ENCODE measurements at places on chromosomes 5 and 9.

DNA sequence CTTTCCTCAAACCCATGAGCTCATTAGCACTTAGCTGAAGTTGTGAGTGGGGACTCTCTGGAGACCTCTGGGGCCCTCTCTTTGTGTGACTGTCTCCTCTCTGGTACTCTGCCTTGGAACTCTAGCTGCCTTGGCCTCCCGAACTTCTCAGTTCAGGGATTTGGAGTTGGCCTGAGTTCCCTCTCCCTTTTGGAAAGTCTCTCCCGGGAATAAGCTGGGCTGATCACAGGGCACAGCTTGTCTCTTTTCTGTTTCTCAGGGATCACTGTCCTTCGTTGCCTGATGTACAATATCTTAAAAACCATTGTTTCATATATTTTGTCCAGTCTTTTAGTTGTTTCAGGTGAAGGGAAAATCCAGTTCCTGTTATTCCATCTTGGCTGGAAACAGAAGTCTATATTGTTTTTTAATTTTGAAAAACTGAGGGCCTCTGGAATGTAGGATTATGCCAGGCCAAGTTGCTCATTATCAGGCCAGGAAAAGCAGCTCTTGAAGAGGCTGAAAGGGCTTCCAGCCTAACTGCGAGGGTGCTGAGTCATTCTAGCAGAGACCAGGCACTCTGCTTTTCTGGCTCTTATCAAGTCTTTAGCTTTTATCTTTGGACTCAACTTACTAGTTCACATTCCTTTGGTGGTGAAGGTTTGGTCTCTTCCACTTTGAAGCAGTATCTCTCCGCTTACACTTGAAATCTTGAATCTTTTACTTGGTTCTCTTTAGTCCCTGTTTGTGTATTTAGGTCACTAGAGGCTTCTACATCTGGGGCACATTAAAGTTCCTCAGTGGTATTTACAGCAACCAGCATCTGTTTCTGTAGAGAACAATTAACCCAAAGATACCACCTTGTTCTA lies 8.4 kb upstream of the RGS3 start:
- DNase-seq: peak; percentile 77
- H3K36me3 ChIP-seq: no peaks in the 10 kb centered on the region
- no peaks in the 10 kb centered on the region for H3K27me3 ChIP-seq
- peak overlapping the region; percentile 70 for H3K27ac ChIP-seq
- H3K4me1 ChIP-seq: peaks cover 12% of the 10 kb centered on the region

- H3K4me3 ChIP-seq: no peak overlapping the region
- DNase-seq: no peak
- no peak overlapping the region for H3K27ac ChIP-seq
- H3K36me3 ChIP-seq: no peaks in the 10 kb centered on the region
Observed at GRCh38 chr9:74645007-74645639, 148.0 kb downstream of the RORB start.

GRCh38 chr5:71836559-71837112 lies 117.6 kb downstream of the CARTPT start:
- no peak for DNase-seq
- no peaks in the 10 kb centered on the region for H3K4me1 ChIP-seq
- H3K36me3 ChIP-seq: no peaks in the 10 kb centered on the region
- H3K27ac ChIP-seq: peak overlapping the region; percentile 12

- H3K27ac ChIP-seq: no peak overlapping the region
- no peak overlapping the region for H3K4me3 ChIP-seq
- H3K27me3 ChIP-seq: no peaks in the 10 kb centered on the region
- DNase-seq: no peak
Observed at GRCh38 chr5:119328753-119329602, 26.8 kb upstream of the TNFAIP8 start.

GRCh38 chr5:31225613-31226012 lies 32.1 kb downstream of the CDH6 start:
- no peak overlapping the region for H3K27ac ChIP-seq
- H3K27me3 ChIP-seq: no peaks in the 10 kb centered on the region
- no peak overlapping the region for H3K4me3 ChIP-seq
- H3K36me3 ChIP-seq: no peaks in the 10 kb centered on the region

GRCh38 chr5:58022055-58022454 lies 437.8 kb downstream of the PLK2 start:
- H3K4me3 ChIP-seq: no peak overlapping the region
- no peak for DNase-seq
- no peaks in the 10 kb centered on the region for H3K36me3 ChIP-seq
- H3K27me3 ChIP-seq: no peaks in the 10 kb centered on the region

DNA sequence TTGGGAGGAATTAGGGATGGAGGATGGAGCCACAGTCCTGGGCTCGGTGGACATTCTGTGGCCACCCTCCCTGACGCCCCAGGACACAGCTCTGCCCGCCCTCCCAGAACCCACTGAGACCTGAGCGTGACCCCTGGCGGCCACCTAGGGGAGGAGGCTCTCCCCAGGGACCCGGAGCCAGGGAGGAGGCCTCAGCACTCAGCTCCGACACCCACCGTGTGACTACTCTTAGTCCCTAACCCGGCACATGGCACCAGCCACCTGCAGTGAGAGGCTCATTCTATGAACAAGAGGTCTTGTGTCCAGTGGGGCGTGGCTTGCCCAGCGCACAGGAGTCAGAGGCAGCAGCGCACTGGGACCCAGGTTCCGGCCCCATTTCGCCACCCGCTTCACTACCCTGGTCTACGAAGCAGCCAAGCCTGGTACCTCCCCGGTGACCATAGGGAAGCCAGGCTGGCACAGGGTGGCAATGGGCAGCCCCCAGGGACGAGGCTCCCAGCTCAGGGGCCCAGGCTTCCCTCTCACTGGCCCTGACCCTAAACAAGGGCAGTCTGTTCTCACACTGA lies 10.2 kb downstream of the SARDH start:
- no peaks in the 10 kb centered on the region for H3K27me3 ChIP-seq
- no peak overlapping the region for H3K27ac ChIP-seq
- no peaks in the 10 kb centered on the region for H3K36me3 ChIP-seq
- no peak overlapping the region for H3K4me3 ChIP-seq
- DNase-seq: peak; percentile 46
- no peaks in the 10 kb centered on the region for H3K4me1 ChIP-seq

GRCh38 chr5:81450940-81451339 lies 57.0 kb upstream of the ACOT12 start:
- H3K4me3 ChIP-seq: no peak overlapping the region
- H3K27me3 ChIP-seq: no peaks in the 10 kb centered on the region
- no peak overlapping the region for H3K27ac ChIP-seq
- no peaks in the 10 kb centered on the region for H3K4me1 ChIP-seq

DNA sequence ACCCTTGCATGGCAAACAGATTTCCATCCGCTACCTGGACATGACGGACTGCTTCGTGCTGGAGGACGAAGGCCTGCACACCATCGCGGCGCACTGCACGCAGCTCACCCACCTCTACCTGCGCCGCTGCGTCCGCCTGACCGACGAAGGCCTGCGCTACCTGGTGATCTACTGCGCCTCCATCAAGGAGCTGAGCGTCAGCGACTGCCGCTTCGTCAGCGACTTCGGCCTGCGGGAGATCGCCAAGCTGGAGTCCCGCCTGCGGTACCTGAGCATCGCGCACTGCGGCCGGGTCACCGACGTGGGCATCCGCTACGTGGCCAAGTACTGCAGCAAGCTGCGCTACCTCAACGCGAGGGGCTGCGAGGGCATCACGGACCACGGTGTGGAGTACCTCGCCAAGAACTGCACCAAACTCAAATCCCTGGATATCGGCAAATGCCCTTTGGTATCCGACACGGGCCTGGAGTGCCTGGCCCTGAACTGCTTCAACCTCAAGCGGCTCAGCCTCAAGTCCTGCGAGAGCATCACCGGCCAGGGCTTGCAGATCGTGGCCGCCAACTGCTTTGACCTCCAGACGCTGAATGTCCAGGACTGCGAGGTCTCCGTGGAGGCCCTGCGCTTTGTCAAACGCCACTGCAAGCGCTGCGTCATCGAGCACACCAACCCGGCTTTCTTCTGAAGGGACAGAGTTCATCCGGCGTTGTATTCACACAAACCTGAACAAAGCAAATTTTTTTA lies 242.9 kb downstream of the MARCHF11 start:
- DNase-seq: no peak
- H3K27ac ChIP-seq: no peak overlapping the region
- H3K27me3 ChIP-seq: no peaks in the 10 kb centered on the region
- H3K36me3 ChIP-seq: peaks cover 7% of the 10 kb centered on the region
- no peaks in the 10 kb centered on the region for H3K4me1 ChIP-seq
- no peak overlapping the region for H3K4me3 ChIP-seq

DNA sequence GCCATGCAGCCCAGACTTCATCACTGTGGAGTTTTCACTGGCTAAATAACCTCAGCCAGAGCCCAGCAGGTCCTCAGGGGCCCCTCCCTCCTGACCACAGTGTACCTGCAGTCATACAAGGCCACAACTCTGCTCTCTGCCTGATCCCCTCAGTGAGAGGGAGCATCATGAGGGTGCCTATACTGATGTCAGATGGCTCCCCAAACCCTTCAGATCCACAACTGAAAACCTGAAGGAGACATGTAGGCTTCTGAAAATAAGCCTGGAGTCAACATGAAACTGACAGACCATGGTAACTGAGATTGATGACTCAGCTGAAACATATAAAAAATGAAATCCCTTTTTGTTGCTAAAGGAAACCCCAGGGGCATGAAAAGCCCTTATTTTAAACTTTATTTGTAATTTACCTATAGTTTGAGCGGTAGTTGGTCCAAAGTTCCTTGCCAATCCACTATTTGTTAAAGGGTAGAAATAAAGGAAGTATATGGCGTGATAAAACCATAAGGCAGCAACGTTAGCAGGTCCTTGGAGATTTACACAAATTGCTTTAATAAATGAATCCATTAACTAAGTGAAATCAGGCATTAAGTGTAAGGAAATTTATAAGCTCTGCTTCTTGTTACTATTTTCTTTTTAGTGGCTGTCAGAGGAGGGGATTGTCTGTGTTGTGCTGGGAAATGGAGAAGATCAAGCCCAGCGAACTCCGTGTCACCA lies 68.3 kb downstream of the FGF1 start:
- H3K4me3 ChIP-seq: no peak overlapping the region
- H3K36me3 ChIP-seq: no peaks in the 10 kb centered on the region
- no peak for DNase-seq
- peaks cover 8% of the 10 kb centered on the region for H3K4me1 ChIP-seq
- no peaks in the 10 kb centered on the region for H3K27me3 ChIP-seq
- no peak overlapping the region for H3K27ac ChIP-seq

DNA sequence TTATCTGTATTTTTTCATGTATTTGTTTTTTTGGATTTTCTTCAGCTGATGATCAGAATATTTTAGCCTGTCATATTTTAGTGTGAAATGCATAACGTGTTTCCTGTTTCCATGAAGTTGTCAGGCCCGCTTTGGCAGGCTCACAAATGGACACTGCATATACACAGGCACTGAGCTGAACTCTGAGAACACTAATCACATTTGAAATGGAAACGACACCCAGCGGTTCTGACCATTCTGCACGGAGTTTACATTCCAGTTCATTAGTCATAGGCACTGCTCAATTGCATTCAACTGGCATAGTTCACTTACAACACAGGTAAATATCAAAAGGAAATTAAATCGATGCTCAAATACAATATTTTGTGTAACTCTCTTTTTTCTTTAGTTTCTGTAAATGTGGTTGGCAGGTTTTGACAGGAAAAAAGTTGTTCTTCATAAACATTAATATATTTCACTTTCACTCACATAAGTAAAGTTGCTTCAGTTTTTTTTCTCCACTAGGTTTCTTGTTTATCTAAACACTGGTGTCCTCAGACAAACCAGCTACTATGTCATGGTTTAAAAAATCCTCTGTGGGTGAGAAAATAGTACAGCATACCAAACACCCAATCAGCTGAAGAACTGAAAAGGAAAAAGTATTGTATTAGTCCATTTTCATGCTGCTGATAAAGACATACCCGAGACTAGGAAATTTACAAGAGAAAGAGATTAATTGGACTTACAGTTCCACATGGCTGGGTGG lies 559.0 kb upstream of the DAP start:
- H3K4me1 ChIP-seq: no peaks in the 10 kb centered on the region
- no peak overlapping the region for H3K27ac ChIP-seq
- no peaks in the 10 kb centered on the region for H3K36me3 ChIP-seq
- H3K27me3 ChIP-seq: no peaks in the 10 kb centered on the region

- H3K4me3 ChIP-seq: no peak overlapping the region
- no peaks in the 10 kb centered on the region for H3K4me1 ChIP-seq
- no peaks in the 10 kb centered on the region for H3K36me3 ChIP-seq
Observed at GRCh38 chr9:78921341-78921740, 624.4 kb downstream of the PSAT1 start.

GRCh38 chr9:76586390-76587314 lies 127.7 kb downstream of the GCNT1 start:
- DNase-seq: no peak
- peaks cover 18% of the 10 kb centered on the region for H3K4me1 ChIP-seq
- peak overlapping the region; percentile 34 for H3K27ac ChIP-seq
- H3K4me3 ChIP-seq: peak overlapping the region; percentile 67
- no peaks in the 10 kb centered on the region for H3K36me3 ChIP-seq

GRCh38 chr5:38753141-38753540 lies 92.7 kb upstream of the OSMR start:
- H3K4me1 ChIP-seq: no peaks in the 10 kb centered on the region
- no peaks in the 10 kb centered on the region for H3K27me3 ChIP-seq
- DNase-seq: no peak
- H3K36me3 ChIP-seq: no peaks in the 10 kb centered on the region
- H3K27ac ChIP-seq: no peak overlapping the region
- H3K4me3 ChIP-seq: no peak overlapping the region

- no peak overlapping the region for H3K27ac ChIP-seq
- no peaks in the 10 kb centered on the region for H3K36me3 ChIP-seq
- peaks cover 10% of the 10 kb centered on the region for H3K4me1 ChIP-seq
- no peak for DNase-seq
Observed at GRCh38 chr9:35510754-35511428, 21.0 kb downstream of the RUSC2 start.

GRCh38 chr5:74303578-74303977 lies 336.9 kb downstream of the ENC1 start:
- no peaks in the 10 kb centered on the region for H3K4me1 ChIP-seq
- H3K36me3 ChIP-seq: no peaks in the 10 kb centered on the region
- H3K27ac ChIP-seq: no peak overlapping the region
- no peak overlapping the region for H3K4me3 ChIP-seq
- H3K27me3 ChIP-seq: no peaks in the 10 kb centered on the region

DNA sequence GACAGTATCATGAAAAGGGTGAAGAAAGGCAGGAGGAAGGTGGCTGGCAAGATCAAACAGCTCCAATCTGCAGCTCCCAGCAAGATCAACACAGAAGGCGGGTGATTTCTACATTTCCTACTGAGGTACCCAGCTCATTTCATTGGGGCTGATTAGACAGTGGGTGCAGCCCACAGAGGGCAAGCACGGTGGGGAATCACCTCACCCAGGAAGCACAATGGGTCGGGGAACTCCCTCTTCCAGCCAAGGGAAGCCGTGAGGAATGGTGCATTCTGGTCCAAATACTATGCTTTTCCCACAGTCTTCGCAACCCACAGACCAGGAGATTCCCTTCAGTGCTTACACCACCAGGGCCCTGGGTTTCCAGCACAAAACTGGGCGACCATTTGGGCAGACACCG lies 66.8 kb downstream of the CAMSAP1 start:
- H3K4me1 ChIP-seq: no peaks in the 10 kb centered on the region
- H3K36me3 ChIP-seq: peaks cover 30% of the 10 kb centered on the region
- DNase-seq: no peak
- H3K27me3 ChIP-seq: no peaks in the 10 kb centered on the region
- H3K4me3 ChIP-seq: no peak overlapping the region
